Right renal cortex interstitium (tissue), 3 donors: ENCODE measurements at places on chromosomes 7 and 10.

DNA sequence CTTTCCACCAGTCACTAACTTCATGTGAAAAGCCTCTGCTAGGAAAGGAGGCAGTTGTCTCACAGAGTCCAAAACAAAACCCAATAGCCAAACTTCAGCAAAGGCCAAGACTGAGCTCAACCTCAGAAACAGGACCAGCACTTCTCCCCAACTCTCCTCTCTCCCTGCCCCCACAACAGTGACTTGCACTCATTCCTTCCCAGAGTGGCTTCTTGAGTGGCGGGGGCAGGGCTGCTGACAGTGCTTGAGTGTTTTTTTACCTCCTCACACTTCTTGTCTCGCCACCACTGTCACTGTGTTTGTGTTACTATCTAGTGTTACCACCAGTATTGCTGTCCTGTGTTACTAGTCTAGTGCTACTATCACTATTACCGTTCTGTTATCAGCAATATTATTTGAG, 206.8 kb downstream of the KLF6 start:
- no peak for DNase-seq

- DNase-seq: no peak
These were observed 3.7 kb downstream of the PURB start for GRCh38 chr7:44881610-44882009.

- DNase-seq: no peak
These were observed 47.2 kb upstream of the ZRANB1 start for GRCh38 chr10:124894569-124895215.

DNA sequence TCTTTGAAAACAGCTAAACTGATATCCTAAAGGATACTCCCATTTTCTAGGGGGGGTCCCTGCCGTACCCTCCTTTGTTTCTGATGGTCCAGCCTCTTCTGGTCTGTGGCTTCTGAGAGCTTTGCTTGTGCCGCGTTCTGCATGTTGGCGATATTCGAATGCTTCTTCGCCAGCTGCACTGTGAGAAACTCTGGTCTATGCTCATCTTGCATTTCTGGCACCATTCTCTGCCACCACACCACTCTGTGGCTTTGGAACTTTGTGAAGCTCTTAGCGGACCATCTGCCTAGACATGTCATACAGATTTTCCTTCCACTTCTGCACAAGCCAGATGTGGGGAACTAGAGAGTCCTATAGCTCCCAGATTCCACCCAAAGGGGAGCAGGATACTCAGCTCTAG, 197.2 kb downstream of the REEP3 start:
- no peak for DNase-seq

GRCh38 chr7:40536421-40536820, 401.6 kb downstream of the SUGCT start:
- no peak for DNase-seq

- DNase-seq: no peak
These were observed 45.5 kb upstream of the BET1 start for GRCh38 chr7:94049615-94050014.

GRCh38 chr10:81708929-81709328, 166.1 kb upstream of the NRG3 start:
- DNase-seq: no peak

GRCh38 chr7:39700165-39700564, 76.8 kb downstream of the RALA start:
- no peak for DNase-seq

DNA sequence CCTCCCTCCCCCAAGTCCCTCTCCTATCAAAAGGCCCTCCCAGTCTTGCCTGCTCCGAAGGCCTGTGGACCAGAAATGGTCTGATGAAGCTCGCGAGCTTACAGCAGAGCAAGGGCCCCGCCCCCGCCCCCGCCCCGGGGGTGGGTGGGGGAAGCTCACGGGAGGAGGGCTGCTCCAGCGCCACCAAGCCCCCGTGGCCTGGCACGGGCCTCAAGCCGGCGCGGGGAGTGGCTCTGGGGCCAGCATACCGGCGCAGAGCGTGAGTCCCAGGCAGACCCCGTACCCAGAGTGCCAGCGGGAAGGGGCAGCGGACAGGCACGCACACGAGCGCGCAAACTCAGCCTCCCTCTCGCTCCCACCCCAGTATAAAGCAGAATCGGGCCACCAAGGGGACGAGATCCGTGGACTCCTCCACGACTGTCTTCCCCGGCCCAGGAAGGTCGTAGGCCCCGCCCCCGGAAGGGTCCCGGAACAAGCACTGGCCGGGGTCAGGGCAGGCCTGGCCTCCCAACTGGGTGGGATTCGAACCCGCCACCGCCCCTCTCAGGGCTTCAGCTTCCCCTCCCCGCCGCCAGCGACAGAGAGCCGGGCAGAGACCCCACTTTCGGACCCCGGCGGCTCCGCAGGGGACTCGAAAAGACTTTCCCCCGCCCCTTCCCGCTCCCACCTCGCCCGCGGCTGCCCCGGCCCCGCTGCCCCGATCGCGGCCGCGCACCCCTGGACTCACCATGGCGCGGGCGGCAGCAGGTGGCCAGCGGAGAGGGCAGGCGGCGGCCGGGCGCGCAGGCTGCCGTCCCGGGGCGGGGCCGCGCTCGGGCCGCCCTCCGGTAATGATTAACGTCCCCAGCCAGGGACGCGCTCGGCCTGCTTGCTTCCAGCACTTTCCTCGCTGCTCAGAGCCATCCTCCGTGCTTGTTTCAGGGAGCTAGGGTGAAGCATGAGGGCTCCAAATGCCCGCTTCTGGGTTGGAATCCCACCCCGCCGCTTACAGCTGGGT, at the start of gene PCBD1:
Gene PCBD1, minus strand, starts transcription at position 762 of the 997 bp plus-strand sequence. Its CDS starts 32 bp downstream, at position 730.
- DNase-seq: peak; percentile 66

- no peak for DNase-seq
These were observed 225.7 kb upstream of the AOAH start for GRCh38 chr7:36949711-36950600.

GRCh38 chr7:99096124-99096887, 47.6 kb downstream of the SMURF1 start:
- DNase-seq: no peak

DNA sequence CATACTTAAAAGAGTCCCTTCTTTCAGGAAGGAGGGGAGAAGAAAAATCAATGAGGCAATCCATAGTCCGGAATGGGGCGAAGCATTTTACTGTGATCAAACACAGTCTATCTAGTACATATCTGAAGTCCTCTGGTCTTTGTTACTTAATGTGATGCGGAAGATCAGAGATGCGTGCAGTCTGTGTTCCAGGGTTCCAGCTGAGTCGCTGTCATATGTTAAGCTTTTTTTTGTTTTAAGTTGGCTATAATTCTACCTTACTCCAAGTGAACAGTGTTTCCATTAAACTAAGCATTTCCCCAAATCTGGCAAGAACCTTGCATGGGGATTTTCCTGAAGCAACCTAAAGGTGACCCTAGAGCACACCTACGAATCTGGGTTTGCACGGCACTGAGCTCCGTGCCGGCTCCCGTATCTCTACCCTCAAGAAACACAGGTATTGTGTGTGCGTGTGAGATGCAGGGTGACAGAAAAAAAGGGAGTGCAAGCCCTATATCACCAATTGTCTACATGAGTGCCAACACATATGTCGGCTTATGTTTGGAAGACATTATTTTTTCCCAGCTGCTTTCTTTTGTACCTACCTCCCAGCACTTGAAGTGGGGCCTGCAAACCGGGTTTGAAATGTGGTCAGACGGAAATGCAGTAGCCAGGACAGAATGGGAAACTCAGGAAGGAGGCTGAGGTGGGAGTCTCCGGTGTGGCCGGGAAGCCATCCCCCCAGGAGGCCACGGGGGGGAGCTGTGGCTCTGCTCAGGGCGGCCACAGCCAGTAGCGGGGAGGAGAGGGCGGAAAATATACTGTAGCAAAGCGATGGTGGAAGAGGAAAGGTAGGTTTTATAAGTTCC, 435.8 kb upstream of the MGMT start:
- DNase-seq: no peak

DNA sequence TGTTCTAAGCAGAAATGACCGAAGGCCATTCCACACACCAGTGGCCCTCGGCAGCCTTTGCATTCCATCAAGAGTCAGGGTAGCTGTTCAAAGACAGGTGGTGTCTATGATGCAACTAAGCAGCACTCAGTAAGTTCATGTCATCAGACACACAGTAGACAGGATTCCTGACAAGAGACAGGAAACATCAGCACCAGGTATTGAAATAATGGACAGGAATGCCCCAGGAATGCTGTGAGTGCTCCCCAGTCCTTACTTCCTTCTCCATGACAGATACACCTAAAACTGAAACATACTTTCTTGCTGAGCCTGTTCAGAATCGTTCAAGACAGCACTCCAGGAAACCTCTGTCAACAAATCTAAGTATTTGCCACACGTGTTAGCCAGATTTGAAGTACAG, 204.4 kb downstream of the TPST1 start:
- DNase-seq: no peak

DNA sequence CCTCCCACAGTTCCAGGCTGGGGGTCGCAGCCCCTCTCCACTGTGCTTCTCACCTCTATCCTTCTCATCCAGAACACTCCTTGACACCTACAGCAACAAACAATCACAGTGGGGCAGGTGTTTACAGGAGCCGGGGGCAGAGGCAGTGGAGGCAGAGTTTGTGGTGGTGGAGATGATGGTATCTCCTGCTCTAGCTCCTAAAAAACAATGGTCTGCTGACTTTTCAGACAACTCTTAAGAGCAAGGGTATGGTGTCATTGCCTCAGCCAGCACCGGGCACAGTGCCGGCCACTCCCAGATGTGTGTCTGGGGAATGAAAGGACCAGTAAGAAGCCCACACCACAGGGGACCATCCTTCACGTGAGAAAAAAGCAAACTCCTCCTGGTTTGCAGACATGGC, 36.3 kb upstream of the ANTXRL start:
- DNase-seq: no peak

- no peak for DNase-seq
These were observed at the start of gene NRAP for GRCh38 chr10:113663908-113664307. Gene NRAP, minus strand, starts transcription at chr10:113664041. Its CDS starts 159 bp downstream, at chr10:113663882.

GRCh38 chr10:29304264-29304994, 15.6 kb downstream of the LYZL1 start:
- DNase-seq: peak; percentile 53

DNA sequence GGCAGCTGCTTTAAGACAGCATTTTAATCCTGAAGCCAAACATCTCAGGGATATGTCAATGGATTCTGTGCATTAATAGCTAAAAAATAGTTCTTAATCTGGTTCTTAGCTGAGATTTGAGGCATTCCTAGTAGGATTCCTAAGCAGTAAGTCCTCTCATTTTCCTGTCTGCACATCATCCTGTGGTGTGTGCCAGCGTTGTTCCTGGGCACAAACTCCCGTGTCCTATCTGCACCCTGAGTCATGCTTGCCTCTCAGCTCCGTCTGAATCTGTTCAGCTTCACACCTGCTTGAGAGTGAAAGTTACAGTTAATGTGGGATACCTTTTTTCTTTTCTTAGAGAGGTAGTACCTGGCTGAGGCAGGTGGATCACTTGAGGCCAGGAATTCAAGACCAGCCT, 19.5 kb downstream of the BAG3 start:
- no peak for DNase-seq

DNA sequence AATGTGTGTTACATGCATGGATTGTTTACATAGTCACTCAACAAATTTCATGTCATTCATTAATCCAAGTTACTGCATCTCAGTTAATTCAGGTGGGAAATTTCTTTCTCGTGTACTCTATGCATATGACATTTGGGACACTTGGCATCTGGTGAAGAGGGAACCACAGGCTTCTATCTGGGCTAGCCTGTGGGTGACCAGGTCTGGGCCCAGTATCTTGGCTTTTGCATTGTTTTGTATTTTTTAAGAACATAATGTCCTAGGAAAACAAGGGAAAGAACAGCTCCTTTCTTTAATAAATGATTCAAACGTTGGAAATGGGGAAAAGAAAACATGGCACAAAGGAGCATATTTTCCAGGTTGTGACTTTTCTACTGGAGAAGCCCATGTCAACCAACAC, 331.1 kb downstream of the WDR11 start:
- no peak for DNase-seq

DNA sequence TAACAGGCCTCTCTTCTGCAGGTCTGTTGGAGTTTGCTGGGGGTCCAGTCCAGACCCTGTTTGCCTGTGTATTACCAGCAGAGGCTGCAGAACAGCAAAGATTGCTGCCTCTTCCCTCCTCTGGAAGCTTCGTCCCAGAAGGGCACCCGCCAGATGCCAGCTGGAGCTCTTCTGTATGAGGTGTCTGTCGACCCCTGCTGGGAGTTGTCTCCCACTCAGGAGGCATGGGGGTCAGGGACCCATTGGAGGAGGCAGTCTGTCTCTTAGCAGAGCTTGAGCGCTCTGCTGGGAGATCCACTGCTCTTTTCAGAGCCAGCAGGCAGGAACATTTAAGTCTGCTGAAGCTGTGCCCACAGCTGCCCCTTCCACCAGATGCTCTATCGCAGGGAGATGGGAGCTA, 361.1 kb upstream of the NRP1 start:
- DNase-seq: no peak

GRCh38 chr10:26612151-26612915, 85.2 kb upstream of the PDSS1 start:
- no peak for DNase-seq

DNA sequence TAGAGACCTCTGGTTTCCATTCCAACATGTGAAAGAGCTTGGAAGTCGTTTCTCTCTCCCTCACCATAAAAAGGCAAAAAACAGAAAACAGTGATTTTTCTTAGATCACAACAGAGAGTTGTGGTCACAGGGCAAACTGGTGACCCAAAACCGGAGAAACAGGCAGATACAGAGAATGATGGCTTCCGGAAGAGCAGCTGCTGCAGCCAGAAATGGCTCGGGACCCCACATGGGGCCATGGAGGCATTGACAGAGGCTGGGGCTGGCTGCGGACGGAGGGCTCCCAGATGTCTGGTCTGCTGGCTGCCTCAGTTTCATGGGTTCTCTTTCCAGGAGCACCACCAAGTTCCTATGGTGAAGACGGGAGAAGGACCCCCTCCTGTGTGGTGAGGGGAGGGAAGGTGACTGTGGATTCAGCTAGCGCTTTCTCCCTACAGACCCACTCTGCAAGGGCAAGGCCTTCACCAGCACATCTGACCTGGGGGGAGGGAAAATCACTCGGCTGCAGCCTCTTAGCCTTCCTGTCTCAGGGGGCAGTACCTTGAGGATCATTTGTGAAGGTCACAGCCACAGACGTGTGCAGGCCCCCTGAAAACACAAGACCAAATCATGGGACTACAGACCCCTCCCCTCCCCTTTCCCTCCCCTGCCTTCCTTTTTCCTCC, 81.4 kb downstream of the WDR37 start:
- no peak for DNase-seq

DNA sequence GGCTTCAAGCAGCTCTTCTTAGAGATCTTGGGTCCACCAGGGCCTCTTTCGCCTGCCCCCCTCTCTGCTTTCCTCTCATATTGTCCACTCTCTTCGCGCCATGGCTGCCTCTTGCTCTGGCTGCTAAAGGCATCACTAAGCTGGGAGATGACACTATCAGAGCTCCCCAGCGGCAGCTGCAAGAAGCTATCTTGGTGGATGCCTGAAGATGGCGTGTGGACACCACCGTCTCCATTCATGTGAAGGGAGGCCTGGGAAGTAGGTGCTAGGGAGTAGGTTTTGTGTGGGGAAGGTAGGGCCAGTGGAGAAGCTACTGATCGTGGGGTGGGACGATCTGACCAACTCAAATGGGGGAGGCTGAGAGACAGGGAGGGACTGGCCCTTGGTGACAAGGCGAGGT, 45.9 kb upstream of the PDLIM1 start:
- DNase-seq: no peak

GRCh38 chr10:126518218-126519080, 130.2 kb upstream of the ADAM12 start:
- no peak for DNase-seq
